ENCODE measurements at places on chromosomes 13 and 19.
A peak's percentile ranks its signal among the peaks of the same experiment; 100 is the strongest.

GRCh38 chr19:10637894-10638293, 12.5 kb downstream of the SLC44A2 start:
- DNase-seq = no peak

GRCh38 chr13:88189728-88190127, 518.6 kb downstream of the SLITRK5 start:
- DNase-seq = no peak

DNA sequence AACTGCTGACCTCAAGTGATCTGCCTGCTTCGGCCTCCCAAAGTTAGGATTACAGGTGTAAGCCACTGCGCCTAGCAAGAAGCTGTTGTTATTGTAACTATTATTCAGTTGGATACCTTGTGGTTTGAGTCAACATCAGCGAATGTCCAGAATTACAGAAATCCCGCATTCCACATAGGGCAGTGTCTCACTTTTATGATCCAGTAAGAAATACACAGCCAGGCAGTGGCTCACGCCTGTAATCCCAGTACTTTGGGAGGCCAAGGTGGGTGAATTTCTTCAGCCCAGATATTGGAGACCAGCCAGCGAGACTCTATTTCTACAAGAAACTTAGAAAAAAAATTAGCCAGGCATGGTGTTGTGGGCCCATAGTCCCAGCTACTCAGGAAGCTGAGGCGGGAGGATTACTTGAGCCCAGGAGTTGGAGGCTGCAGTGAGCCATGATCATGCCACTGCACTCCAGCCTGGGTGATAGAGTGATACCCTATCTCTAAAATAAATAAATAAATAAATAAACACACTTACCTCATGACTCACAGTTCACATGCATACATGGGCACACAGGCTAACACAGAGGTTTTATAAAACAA, 43.8 kb downstream of the SPTBN4 start:
- no peak for DNase-seq

DNA sequence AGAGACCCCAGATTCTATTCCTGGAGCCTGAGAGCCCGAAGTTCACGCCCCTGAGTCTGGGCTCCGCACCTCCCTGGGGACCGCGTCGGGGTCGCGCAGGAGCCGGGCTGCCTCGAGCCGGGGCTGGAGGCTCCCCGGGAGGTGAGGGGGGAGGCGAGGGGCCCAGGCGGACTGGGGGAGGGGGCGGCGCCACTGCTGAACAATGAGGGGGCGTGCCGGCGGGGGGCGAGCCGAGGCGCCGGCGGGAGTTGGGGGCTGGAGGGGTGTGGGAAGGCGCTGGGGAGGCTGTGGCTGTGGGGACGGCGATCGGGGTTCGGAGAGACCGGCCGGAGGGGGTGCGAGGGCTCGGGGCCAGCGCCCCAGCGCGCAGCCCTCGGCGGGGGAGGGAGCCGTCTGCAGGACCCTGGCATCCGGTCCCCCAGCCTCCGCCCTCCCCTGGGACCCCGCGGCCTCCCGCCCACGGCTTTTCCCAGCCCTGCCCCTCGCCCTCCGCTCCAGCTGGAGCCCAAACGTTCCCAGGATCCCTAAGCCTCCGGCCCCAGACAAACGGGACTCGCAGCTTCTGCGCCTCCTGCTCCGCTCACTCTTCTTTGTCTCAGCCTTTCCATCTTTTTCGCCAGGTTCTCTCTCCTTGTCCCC, 922 bp downstream of the PLEKHG2 start:
- DNase-seq = no peak

- DNase-seq = no peak
Measured at GRCh38 chr13:112934078-112934477, 34.9 kb upstream of the MCF2L start.

GRCh38 chr13:75180805-75181455, 301.0 kb downstream of the TBC1D4 start:
- DNase-seq = no peak

DNA sequence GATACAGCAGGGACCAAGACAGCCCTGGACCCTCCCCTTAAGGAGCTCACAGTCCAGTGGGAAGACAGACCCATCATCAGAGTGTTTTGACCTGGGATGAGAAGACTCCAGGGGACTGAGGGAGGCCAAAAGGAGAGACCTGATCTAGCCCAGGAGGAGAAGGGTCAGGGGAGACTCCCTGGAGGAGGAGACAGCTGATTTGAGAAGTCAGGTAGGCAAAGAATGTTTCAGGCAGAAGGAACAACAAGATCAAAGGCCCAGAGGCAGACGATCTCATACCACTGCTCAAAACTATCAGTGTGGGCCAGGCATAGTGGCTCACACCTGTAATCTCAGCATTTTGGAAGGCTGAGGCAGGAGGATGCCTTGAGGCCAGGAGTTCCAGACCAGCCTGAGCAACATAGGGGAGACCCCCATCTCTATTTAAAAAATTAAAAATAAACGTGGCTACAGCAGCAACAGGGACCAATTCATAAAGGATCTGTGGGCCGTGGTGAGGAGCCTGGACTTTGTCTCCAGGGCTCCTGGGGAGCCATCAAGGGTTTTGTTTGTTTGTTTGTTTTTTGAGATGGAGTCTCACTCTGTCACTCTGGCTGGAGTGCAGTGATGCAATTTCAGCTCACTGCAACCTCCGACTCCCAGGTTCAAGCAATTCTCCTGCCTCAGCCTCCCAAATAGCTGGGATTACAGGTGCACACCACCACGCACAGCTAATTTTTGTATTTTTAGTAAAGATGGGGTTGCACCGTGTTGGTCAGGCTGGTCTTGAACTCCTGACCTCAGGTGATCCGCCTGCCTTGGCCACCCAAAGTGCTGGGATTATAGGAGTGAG, 2.2 kb upstream of the COX6B1 start:
- no peak for DNase-seq

- no peak for DNase-seq
Measured at GRCh38 chr19:28948026-28948425, 264.9 kb downstream of the UQCRFS1 start.

DNA sequence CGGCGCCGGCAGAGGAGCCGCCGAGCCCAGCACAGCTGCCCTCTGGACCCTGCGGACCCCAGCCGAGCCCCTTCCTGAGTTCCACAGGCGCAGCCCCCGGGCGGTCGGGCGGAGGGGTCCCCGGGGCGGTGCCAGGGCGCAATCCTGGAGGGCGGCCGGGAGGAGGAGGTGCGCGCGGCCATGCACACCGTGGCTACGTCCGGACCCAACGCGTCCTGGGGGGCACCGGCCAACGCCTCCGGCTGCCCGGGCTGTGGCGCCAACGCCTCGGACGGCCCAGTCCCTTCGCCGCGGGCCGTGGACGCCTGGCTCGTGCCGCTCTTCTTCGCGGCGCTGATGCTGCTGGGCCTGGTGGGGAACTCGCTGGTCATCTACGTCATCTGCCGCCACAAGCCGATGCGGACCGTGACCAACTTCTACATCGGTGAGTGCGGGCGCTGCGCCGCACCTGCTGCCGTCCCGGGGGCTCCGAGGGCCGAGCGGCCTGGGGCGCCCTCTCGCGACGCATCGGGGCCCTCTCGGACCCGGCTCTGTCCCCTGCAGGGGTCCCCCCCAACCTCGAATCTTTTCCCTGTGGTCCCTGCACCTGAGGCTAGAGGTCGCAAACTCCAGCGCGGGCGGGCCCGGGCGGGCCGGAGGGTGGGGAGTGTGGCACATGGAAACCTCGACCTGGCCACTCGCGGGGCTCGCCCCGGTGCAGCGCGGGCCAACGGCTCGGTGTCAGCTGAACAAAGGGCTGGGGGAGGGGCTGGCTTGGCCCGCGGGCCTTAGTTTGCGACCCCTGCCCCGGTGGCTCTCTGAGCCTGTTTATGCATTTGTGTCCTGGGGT, at the start of gene KISS1R:
KISS1R (plus strand) TSS at position 11 of the 829 bp plus-strand sequence; CDS start at position 181, 170 bp downstream.
- DNase-seq = peak; percentile 44

GRCh38 chr19:47176627-47177090, 46.0 kb downstream of the SAE1 start:
- DNase-seq = peak; percentile 35

DNA sequence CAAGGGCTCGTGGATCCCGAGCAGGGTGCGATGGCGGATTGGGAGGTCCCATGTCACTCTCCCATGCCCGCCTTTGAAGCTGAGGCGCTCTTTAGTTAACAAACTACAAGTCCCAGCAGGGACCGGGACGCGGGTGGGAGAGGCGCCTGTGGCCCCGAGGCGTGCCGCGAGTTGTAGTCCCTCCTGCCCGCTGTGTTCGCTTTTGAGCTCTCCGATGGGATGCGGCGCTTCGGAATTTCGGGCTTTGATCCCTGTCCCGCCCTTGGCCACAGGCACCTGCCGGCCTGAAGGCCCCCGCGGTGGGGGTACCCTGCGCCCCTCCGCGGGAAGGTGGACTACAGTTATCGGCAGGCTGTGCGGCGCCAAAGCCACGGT, 11.0 kb downstream of the CYTH2 start:
- DNase-seq = peak; percentile 84

DNA sequence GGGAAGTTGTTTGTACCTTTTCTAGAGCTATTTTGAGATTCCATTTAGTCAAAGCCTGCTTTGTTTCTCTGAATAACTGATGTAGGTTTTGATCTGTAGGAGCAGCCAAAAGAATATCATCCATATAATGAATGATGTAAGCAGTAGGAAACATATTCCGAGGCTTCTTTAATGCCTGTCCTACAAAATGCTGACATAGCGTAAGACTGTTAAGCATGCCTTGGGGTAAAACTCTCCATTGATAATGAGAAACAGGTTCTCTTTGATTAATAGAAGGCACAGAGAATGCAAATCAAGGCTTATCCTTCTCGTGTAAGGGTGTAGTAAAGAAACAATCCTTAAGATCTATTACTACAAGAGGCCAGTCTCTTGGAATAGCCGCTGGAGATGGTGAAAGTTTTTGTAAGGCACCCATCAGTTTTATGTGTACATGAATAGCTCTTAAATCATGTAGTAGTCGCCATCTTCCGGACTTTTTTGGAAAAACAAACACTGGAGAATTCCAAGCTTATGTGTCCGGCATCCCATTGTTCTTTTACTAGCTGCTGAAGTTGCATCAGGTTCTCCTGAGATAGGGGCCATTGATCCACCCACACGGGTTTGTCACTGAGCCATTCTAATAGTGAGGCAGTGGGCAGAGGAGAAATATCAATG, 13.5 kb downstream of the FPR3 start:
- no peak for DNase-seq

- DNase-seq = no peak
Measured at GRCh38 chr19:27905074-27905473, 1307.9 kb downstream of the UQCRFS1 start.

DNA sequence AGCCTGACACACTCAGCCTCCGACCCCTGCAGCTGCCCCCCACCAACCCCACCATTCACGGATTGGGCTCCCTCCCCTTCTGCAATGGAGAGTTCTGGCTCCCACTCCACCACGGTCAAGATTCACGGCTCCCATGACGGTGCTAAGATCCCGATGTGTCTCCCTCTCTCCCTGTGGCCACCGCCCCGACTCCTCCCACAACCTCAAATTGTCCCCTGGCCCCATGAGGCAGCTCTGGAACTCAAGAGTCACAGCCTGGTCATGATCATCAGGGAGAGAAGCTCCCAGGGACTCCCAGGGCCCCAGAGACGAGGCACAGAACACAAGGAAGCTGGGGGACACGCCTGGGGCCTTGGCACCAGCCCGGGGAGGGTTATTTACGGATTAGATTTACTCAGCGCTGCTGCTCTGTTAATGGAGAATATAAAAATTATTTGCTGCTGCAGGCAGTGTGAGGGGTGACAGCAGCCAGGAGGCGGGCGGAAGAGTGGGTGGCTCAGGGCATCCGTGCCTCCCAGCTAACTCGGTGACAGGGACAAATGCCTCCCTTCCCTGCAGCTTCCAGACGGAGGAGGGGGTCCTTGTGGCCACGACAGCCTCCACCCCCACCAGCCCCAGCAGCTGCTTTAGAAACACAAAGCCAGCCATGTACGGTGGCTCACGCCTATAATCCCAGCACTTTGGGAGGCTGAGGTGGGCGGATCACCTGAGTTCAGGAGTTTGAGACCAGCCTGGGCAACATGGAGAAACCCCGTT, 184.2 kb downstream of the PTPRS start:
- no peak for DNase-seq

DNA sequence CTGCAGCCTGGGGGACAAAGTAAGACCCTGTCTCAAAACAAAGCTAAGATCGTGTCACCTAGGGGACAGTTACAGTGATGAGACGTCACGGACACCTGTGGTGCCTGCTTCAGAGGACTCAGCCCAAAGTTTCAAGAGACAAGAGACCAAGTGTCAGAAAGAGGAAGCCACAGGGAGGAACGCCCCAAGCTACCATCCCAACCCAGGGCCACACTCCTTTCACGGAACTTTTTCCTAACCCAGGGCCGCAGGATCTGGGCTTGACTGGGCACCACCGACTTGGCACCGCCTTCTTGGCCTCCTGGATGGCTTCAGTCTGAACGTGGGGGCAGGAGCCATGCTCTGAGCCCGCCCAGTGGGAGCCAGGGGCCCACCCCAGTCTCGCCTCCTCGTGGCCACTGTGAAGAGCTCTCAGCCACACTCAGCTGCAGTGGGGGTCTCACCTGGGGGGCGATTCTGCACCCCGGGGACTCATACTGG, 8.5 kb downstream of the MOB3A start:
- DNase-seq = no peak

GRCh38 chr19:38978326-38978689, 2.8 kb upstream of the FBXO17 start:
- no peak for DNase-seq

- no peak for DNase-seq
Measured at GRCh38 chr19:5001615-5002014, 32.7 kb downstream of the KDM4B start.

- DNase-seq = peak; percentile 19
Measured at GRCh38 chr13:22014469-22014868, 343.6 kb downstream of the FGF9 start.

GRCh38 chr13:111943229-111943795, 123.6 kb upstream of the SOX1 start:
- no peak for DNase-seq

DNA sequence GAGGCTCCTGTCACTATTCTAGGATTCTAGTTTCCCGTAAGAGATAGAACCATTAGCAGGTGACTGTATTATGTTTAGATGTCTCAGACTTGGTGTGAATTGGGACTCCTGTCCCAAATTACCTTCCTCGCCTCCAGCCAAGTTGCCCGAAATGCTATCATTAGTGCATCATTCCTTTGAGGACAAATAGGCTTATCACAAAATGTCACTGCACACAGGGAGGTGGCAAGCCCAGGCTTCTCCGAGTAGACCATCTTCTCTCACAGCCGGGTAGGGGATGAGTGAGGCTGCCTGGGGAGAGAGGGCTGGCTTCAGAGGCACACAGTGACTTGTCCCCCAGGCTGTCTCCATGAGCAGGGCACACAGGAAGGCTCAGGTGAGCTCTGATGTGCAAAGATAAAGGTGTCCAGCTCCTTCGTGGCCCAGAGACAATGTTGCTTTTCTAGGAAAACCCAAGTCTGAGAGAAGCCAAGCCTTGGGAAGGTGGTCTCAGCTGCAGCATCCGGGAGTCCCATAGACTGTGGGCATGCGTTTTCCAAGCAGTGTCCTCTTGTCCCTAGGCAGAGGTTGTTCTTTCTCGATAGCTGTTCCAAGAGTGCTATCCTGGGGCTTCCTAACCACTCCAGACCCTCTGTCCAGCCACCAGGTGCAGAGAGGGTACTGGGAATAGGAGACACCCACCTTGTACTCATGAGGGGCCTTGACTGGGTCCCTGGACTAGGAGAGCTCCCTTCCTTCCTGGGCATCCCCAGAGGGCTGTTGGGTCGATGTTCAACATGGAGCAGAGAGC, 163.1 kb upstream of the TSHZ3 start:
- DNase-seq = no peak

- no peak for DNase-seq
Measured at GRCh38 chr13:104098421-104098820, 1032.2 kb upstream of the SLC10A2 start.
